Right renal cortex interstitium (tissue), 3 donors: ENCODE measurements at places on chromosomes 2 and 18. TPM values are rescaled to one million over a fixed set of nuclear protein-coding genes. Genes with fewer than 3 reads are reported as not detected.

DNA sequence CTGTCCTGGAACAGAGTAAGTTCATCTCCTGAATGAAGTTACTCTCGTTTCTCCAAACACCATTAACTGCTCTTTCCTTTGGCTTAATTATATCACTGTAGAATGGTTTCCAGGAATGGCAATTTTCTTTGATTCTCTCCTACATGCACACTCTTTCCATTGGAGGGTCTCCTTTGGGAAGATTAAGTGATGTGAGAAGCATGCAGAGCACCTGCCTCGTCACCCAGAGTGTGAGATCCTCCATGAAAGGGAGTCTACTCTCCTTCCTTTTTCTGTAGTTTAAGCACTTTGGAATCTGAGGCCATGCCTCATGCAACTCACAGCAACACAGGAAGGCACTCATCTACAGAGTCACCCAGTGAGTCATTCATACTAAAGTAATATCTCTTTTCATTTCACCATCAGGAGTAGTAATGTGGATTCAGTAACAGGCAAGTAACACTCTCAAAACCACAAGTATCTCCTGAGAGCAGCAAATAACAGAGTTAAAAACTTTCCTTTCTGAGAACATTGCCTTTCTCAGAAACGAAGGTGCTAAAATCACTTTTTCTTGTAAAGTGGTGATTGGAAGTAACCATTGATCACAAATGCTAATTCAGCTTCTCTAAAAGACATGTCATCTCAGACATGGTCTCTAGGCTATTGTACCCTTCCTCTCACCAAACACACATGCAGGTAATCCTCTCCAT is 52.8 kb upstream of the IL1RL1 start:
- DNase-seq, result no peak

GRCh38 chr2:84458551-84459017 is 496 bp downstream of the SUCLG1 start:
- peak; percentile 23 for DNase-seq

DNA sequence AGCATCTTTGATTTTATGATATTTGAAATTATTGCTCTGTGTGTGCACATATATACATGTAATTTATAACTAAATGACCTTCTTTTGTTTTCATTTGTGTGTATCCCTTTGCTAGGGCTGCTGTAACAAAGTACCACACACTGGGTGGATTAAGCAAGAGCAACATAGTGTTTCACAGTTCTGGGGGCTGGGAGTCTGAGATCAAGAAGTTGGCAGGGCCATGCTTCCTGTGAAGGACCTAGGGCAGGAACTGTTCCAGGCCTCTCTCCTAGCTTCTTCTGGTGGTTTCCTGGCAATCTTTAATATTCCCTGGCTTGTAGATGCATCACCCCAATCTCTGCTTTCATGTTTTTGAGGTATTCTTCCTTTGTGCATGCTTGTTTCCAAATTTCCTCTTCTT is 1043.9 kb downstream of the TSN start:
- no peak for DNase-seq

KCMF1 gene
- polyA plus RNA-seq, result 62.4 TPM

GREB1L gene
- 2.3 TPM for polyA plus RNA-seq

GRCh38 chr2:26435106-26435505 is 33.4 kb downstream of the DRC1 start:
- DNase-seq, result no peak

DNA sequence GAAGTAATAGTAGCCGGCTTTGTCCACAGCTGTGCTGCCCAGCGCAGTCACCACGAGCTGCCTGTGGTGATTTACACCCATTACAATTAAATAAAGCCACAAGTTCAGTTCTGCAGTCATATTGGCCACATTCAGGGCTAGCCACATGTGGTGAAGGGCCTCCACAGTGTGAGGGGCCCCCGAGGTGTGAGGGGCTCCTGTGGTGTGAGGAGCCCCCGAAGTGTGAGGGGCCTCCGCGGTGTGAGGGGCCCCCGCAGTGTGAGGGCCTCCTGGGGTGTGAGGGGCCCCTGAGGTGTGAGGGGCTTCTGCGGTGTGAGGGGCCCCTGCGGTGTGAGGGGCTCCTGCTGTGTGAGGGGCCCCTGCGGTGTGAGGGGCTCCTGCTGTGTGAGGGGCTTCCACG is 191.2 kb downstream of the CTIF start:
- no peak for DNase-seq

GRCh38 chr2:12665334-12665733 is 51.4 kb upstream of the TRIB2 start:
- no peak for DNase-seq

DNA sequence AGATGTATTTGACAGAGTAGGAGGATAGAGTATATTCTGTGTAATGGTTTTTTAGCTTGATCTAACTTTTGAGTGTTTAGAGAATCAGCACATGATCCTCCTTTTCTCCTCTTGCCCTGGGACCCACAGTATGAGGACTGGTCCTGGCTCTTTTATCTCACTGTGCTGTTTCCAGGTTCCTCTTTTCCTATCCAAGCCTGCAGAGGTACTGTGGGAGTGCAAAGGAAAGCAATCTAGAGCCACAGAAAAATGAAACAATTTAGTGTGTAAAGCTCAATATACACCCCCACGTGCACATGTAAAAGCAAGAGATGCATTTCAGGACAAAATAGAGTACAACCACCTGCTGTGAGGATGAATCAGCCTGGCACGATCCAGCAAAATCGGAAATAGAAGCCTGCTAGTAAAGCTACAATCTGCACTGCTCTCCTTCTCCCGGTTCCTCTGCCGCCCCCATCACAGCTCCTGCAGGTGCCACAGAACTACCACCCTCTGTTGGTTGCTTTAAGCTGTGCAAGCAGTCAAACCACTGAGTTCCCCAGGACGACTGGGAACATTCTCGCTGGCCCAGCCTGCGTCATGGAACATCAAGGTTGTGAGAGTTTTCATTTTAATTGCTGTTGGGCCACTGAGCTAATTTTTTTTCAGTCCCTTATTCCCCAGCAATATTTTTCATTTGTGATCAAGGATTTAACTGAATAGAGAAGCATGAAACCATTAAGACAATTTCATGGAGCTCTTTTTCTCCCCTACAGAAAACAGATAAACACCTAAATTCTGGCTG is 47.8 kb upstream of the MAPRE3 start:
- DNase-seq, result no peak

SH3RF3 gene
- 4.5 TPM for polyA plus RNA-seq

- DNase-seq, result peak; percentile 47
These were observed 629.9 kb downstream of the NRXN1 start for GRCh38 chr2:50401772-50402653.

DNA sequence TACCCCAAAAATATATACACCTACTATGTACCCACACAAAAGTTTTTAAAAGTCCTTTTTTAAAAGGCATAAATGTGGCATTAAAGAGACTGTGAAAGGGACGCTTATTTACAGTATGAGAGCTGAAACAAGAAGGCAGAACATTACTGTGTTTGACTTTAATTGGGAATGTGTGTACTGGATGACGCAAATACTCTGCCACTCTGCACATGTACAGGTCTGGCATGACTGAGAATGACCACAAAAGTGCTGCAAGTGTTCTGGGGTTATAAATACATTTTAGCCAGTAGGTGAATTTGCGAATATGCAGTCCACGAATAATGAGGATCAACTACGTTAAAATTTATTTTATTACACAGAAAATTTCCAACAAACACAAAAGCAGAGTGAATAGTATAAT is 11.4 kb downstream of the DARS1 start:
- no peak for DNase-seq
